ENCODE measurements at places on chromosomes 4 and X.

- no peak for DNase-seq
These were observed 159.8 kb downstream of the RASL11B start for GRCh38 chr4:53021754-53022512.

DNA sequence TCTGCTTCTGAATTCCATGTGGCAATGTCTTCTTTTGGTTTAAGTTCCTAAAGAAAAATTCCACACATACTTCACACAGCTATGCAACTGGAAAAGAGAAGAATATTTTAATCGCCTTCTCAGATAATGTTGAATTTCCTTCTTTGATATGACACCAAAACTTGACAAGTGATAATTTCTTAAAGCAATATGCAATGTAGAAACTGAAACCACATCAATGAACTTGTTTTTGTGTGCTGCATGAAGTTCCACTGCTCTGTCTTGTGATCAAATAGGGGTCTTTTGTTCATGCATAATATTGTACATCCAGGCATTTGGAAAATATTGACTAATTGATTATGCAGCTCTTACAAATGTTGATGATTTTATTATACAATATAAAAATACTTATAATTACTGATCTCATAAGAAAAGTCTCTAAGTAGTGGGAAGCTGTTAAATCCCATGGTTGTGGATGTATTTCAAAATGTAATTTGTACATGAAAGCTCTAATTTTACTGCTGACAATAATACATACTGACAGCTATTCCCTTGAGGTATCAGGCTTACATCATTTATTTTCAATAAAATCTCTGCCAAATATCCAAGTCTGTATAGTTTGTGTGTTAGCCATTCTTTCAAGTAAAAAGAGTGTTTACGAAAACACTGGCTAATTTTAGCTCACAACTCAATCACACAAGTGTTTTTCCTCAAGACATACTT is 56.5 kb downstream of the AGA start:
- DNase-seq = peak; percentile 44

DNA sequence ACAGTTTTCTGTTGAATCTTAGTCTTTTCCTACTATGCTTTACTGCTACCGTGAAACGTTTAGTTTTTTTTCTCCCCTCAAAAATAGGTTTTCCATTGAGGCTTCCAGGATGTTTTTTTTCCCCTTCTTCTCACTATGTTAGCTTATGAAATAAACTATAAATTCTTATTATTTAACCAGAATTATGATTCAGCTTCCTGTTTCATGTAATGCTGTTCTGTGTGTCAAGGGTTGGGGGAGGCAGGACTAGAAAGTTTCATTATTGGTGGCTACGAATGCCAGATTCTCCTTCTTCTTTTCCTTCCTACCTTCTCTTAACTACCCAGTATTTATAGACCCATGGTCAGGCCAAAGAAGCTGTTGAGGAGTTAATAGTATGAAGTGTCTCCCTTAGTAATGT is 11.8 kb downstream of the CLCN5 start:
- DNase-seq = peak; percentile 30

GRCh38 chr4:53128231-53128630 is 237.6 kb downstream of the SCFD2 start:
- DNase-seq = no peak

GRCh38 chrX:103584596-103584995 is 719 bp upstream of the TCEAL4 start:
- peak; percentile 47 for DNase-seq

DNA sequence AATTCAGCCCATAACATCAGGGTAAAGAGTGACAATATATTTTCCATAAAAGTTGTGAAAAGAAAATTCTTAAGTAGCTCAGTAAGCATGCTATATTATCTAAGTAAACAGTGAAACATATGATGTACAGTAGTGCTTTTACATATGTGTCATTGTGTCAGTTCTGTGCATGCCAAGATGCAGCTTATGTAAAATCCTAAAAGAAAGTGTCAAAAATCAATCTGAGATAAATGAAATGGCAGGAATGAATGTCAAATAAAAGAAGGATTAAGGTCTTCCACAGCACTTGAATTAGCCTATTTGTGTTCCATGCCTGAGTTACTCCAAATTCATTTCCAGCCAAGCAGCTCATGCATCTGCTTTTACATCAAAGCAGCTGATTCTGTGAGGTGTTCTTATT is 452.7 kb upstream of the HS3ST1 start:
- no peak for DNase-seq

- DNase-seq = no peak
These were observed 43.7 kb upstream of the NDP start for GRCh38 chrX:44016906-44017305.

- no peak for DNase-seq
These were observed 581.8 kb downstream of the NLGN4X start for GRCh38 chrX:5646818-5647217.

GRCh38 chr4:63728480-63729177 is 680.6 kb downstream of the TECRL start:
- DNase-seq = no peak

GRCh38 chr4:21596521-21596920 is 352.1 kb downstream of the KCNIP4 start:
- no peak for DNase-seq

DNA sequence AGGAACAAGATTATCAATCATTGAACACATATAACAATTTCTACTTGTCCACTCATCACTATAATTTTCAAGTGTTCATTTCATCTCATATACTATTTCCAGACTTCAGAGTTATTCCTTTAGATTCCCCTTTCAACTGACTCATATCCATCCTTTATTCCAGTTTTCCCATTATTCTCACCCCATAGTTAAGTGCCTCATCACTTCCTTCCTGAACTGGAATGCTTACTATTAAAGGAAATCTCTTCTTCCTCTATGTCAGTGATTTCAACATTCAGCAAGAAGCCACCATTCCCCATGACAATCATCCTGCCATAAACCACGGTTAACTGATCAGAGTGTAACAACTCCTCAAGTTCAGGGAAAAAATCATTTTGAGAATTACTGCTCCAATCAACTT is 198.9 kb downstream of the FBXO8 start:
- DNase-seq = peak; percentile 51

DNA sequence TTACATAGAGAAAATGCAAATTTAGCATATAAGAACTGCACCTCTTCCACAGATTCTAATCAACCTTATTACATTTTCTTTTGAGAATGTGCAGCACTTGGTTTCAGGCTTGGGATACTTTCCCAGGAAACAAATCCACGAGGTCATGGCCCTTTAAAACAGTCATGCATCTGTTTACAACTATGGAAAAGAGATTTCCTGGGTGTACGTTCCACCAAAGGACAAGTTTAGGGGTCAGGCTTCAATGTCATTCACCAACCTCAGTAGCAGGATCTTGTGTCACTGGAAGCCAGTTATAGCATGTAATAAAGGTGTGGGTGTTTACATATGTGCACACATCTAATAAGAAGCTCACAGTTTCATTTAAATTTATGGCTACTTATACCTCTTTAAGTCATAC is 30.7 kb downstream of the EREG start:
- no peak for DNase-seq

GRCh38 chrX:53743244-53743643 is 56.7 kb upstream of the HUWE1 start:
- no peak for DNase-seq

GRCh38 chr4:145861336-145862318 is 77.0 kb downstream of the ZNF827 start:
- no peak for DNase-seq

DNA sequence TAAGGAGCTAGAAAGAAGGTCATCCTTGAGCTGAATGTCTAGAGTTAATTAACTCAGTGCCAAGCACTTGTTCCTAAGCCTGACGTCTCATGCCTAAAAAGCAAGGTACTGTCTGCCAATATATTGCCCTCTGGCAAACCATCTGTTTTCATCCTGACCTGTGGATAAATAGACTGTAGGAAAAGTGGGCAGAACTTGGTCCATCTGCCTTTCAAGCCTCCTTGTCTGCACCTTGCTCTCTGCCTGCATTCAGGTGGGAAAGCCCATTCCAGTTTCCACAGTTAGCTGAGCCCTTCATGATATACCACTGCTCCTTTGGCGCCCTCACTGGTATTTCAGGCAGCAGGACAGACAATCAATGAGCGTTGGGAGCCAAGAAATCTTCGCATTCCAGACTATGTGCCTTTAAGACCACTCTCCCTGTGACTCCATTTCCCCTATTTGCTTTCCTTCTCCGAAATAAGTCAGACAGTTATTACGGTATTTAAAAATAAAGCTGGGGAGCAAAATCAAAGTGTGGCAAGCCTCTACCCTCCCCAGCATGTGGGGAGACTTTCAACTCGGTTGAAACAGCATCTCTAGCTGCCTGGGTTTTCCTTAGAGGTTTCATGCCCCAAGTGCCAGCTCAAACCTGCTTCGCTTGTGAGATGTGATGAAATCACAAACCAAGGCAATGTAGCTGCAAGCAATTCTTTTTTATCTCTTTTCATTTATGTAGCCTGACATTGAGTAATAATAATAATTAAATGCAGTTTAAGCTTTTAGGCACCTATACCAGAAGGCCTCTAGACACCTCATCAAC is 2.5 kb upstream of the CCDC149 start:
- DNase-seq = peak; percentile 18

Measured in cardiac fibroblast (primary cell).